Caudate nucleus (tissue), 63 donors: ENCODE measurements at places on chromosomes 2 and 18.

GRCh38 chr2:37189452-37190153 is 1.1 kb upstream of the SULT6B1 start:
- no peak for DNase-seq

DNA sequence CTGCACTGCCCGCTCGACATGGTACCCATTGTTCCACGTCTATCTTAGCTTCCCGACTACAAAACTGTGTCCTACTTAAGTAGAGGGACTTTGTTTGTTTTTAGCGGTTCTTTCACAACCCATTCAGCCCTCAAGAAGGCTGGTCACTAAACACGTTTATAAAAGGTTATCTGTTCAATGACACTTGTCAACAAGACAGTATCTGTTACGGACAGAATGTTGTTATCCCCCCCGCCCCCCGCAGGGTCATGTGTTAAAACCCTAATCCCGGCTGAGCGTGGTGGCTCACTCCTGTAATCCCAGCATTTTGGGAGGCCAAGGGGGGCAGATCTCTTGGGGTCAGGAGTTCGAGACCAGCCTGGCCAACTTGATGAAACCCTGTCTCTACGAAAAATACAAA is 40.4 kb upstream of the CREG2 start:
- DNase-seq = no peak

DNA sequence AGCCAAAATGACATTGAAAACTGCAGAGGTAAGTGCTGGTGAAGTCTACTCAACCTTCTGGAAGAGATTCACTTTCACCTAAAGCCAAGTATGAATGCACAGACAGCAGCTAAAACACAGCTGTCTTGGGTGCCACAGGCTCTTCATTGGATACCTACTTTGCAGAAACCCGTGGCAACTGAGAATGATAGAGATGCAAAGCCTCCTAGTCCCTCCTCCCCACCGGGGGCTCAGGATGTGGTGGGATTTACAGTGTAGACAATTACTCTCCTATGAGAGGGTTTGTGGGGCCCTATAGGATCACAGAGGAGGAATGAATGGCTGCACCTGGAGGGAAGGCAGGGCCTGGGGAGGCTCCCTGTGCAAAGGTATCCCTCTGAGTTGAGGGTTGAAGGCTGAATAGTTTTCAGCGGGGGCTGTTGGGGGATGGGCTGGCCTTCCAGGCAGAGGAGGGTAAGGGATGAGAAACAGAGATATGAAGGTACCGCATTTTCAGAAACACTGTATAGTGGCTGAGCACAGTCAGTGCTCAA is 131.6 kb downstream of the RNF144A start:
- DNase-seq = no peak

DNA sequence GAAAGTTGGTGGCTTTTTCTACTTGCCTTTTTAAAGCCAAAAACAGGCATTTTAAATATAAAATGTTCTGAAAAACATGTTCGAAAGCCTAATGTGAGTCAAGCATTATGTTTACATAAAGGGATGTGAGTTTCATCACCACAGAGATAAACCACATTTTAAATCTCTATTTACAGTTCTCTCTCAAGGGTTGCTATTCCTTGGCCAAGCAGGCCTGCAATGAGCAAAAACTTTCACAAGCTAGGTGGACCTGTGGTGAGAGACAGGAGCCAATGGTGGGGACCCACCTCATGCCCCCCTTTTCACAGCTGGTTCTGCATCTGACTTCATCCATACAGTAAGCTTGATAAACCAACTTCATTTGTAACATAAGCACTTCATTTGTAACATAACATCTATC is 65.1 kb downstream of the CUL3 start:
- DNase-seq = no peak

DNA sequence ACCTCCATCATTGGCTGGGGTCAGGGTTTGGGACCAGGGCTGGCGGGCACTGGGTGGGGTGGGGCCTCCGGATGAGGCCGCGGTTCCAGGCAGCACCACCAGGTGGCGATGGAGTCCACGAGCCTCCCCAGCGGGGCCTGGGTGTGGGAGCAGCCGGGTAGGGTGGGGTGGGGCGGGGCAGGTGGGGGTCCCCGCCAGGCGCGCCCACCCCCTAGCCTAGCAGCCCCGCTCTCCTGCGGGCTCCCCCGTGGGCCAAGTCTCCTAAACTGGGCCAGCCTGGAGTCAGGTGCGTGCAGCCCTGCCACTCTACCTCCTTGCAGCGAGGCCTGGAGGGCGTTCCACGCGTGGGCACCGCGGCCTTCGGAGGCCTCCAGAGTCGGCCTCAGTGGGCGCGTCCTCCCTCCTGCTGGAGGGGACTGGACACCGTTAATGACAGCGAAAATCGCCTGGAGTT is 187.5 kb downstream of the TWIST2 start:
- DNase-seq = no peak

DNA sequence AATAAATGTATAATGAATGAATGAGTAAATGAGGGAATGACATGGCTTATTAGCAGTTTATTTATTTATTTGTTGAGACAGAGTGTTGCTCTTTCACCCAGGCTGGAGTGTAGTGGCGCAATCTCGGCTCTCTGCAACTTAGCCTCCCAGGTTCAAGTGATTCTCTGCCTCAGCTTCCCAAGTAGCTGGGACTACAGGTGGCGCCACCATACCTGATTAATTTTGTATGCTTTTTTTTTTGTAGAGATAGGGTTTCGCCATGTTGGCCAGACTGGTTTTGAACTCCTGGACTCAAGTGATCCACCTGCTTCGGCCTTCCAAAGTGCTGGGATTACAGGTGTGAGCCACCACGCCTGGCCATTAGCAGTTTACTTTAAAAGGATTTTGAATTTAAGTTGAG is 100.3 kb upstream of the CAVIN2 start:
- no peak for DNase-seq

GRCh38 chr2:210798180-210798579 is 241.8 kb downstream of the CPS1 start:
- DNase-seq = no peak
